ENCODE measurements at places on chromosomes 4 and X.

GRCh38 chrX:45110494-45110893 lies 90.2 kb downstream of the DIPK2B start:
- DNase-seq: no peak

DNA sequence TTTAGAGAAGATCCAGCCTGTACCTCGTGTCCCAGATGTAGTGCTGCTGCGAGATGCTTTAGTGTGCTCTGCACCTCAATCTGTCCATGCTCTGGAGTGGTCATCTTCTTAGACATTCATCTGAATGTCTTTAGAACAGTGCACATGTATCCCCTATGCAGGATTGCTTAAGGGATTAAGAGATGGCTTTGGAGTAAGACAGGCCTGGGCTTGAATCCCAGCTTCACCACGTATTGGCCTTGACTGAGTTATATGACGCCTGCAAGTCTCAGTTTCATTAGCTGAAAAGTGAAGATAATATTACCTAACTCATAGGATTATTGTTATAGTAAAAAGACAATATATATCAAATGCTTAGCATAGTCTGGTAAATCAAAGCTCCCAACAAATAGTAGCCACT lies 98.3 kb downstream of the NFKB1 start:
- no peak for DNase-seq

- no peak for DNase-seq
These were observed 156.1 kb downstream of the GPAT3 start for GRCh38 chr4:83692028-83692427.

GRCh38 chrX:15056044-15056443 lies 182.8 kb downstream of the MOSPD2 start:
- DNase-seq: no peak

GRCh38 chr4:41204400-41204978 lies 9.9 kb downstream of the APBB2 start:
- DNase-seq: no peak

DNA sequence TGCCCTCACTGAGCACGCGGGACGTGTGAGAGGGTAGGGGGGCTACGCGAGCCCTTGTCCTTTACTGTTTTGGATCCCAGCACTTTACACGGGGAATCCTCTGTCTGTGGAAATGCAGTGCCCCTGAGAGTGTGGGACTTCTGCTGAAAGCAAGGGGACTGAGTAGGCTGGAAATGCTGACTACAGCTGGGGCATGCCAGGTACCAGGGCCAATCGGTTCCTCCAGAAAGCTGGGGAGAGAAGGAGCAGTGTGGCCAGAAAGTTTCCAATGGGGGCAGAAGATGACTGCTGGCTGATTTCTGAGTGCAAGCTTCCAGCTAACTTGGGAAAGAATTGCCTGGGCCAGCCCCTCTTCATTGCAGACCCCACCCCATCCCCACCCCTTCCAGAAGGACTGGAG lies 1.5 kb downstream of the NHSL2 start:
- no peak for DNase-seq
